ENCODE measurements at places on chromosomes 5 and 9. TPM values are rescaled to one million over a fixed set of nuclear protein-coding genes. Genes with fewer than 3 reads are reported as not detected.

DNA sequence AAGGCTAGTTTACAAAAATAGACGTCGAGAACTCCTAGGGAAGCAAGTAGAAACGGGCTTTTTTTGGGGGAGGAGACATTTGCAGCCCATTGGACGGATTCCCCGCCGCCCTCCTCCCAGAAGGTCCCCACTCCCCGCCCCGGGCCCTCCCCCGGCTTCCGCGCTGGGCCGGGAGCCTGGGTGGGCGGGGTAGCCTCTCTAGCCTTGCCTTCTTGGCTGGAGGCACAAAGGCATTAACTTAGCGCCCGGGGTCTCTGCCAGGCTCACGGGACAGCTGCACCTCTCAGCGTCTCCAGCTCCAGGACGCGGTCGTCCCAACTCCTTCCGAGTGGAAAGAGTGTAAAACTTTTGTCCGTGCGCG is at the start of gene DMRTA1:
DMRTA1 (plus strand) TSS at position 236 of the 361 bp plus-strand sequence. CDS start 242 bp downstream, outside the sequence.
- peak; percentile 87 for DNase-seq

- no peak for DNase-seq
Observed at GRCh38 chr5:4628645-4629385, 511.3 kb upstream of the ADAMTS16 start.

- no peak for DNase-seq
Observed at GRCh38 chr5:141958546-141959172, 657 bp upstream of the PCDH12 start.

GRCh38 chr9:96524764-96525163 is 74.8 kb downstream of the HABP4 start:
- DNase-seq: no peak

DNA sequence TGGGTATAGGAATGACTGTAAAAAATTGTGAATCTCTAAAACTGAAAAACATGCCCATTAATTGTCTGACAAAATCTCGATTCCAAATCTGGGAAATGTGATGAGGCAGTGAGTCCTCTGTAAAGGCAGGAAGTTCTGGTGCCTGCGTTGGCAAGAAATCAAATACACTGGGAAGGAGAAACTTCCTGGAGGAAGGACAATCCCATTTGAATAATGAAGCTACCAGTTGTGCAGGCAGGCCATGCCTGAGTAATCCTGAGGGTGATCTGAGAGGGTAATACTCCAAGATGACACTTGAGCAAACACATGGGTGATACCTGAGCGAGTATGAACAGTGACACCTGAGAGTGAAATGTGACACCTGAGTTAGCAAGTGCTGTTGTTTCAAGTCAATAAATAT is 49.7 kb downstream of the KIF24 start:
- peak; percentile 57 for DNase-seq

DNA sequence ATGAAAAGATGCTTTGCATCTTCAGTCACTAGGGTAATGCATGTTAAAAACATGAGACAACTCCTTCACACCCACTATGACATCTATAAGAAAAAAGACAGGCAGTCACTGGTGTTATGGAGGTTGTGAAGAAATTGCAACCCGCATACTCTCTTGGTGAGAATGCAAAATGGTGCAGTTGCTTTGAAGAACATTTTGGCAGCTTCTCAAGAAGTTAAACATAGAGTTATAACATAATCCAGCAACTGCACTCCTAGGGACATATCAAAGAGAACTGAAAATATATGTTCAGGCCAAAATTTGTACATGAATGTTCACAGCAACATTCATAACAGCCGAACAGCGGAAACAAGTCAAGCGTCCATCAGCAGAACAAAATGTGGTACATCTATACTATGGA is 46.3 kb upstream of the TBC1D9B start:
- no peak for DNase-seq

DNA sequence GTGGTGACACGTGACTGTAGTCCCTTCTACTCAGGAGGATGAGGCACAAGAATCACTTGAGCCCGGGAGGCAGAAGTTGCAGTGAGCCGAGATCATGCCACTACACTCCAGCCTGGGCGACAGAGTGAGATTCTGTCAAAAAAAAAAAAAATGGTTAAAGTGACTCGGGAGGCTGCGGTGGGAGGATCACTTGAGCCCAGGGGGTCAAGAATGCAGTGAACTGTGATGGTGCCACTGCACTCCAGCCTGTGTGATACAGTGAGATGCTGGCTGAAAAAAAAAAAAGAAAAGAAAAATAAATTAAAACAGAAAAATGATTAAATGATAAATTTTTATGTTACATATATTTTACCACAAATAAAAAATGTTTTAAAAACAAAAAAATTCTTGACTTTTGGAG is 51.9 kb downstream of the KLF4 start:
- DNase-seq: no peak

DNA sequence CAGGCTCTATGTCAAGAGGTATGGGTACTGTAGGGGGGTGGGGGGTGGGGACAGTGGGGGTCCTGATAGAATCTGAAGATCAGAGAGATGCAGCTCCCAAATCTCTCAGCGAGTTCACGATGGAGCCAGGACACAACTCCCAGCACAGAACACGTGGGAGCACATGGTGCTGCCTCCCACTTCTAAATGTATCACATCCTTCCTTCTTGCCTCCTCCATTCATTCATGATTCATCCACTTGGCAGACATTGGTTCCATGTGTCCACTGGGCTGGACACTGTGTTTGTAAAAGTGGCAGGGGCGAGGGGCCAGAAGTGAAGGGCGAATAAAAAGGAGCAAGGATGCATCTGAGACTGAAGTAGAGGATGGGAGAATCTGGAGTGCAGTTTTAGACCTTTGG is 33.9 kb downstream of the SH3TC2 start:
- DNase-seq: no peak

DNA sequence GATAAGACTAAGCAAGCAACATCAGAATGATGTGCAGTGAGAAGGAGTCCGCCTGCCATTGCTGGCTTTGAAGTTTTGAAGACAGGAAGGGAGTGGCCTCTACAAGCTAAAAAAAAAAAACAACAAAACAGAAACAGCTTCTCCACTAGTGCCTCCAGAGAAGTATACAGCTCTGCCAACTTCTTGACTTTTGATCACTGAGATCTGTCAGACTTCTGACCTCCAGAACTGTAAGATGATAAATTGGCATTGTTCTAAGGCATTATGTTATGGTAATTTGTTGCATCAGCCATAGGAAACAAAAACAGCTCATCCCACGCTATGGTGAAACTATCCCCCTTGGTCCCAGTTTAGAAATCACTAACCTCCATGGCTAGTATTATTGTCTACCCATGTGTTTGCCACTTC is 131.0 kb upstream of the VCAN start:
- no peak for DNase-seq

- no peak for DNase-seq
Observed at GRCh38 chr9:22129633-22130032, 120.5 kb upstream of the CDKN2B start.

DNA sequence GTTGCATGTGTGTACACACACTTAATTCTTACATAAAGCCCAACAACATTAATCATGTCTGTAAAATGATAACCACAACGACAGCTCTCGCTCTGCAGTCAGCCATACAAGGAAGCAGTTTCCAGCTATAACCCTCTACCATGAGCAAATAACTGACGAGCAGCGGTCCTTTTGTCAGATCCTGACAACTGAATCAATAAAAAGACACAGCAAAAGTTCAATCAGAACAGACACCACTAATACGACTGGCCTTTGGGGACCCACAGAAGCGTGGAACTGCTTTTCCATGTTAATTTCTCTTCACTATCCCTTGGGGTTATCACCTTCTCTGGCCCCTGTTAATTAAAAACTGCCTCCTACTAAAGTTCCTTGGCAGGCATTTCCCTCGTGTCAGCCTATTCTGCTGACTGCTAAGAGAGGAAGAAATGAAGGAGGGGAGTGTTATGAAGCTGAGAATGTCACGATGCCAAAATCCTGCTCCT is 722.8 kb upstream of the GRAMD2B start:
- peak; percentile 35 for DNase-seq

GRCh38 chr5:125683669-125684068 is 739.5 kb upstream of the GRAMD2B start:
- no peak for DNase-seq

GRCh38 chr5:142913728-142914338 is 143.7 kb downstream of the ARHGAP26 start:
- DNase-seq: no peak

- DNase-seq: no peak
Observed at GRCh38 chr5:57302643-57303042, 128.8 kb downstream of the GPBP1 start.

DNA sequence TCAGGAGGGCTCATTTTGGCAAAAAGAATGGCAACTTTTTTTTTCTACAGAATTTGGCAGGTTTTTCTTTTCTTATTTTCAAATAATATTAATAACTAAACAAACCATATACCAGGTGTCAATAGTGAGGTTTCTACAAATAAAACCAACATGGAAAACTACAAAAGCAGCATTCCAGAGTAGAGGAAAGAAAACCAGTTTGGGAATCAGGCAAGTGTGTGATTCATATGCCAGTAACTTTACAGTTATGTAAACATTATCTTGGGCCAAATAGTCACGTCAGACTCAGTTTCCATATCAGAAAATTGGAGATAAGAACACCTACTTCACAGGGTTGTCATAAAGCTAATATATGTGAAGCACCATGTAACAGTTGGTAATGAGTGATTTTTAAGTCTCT is 51.7 kb downstream of the FBXW11 start:
- no peak for DNase-seq

- DNase-seq: no peak
Observed at GRCh38 chr9:83707518-83707767, 315 bp downstream of the UBQLN1 start.

- DNase-seq: no peak
Observed at GRCh38 chr5:73215531-73215890, 42.5 kb downstream of the TMEM174 start.

- no peak for DNase-seq
Observed at GRCh38 chr5:67792891-67793290, 422.7 kb upstream of the PIK3R1 start.

DNA sequence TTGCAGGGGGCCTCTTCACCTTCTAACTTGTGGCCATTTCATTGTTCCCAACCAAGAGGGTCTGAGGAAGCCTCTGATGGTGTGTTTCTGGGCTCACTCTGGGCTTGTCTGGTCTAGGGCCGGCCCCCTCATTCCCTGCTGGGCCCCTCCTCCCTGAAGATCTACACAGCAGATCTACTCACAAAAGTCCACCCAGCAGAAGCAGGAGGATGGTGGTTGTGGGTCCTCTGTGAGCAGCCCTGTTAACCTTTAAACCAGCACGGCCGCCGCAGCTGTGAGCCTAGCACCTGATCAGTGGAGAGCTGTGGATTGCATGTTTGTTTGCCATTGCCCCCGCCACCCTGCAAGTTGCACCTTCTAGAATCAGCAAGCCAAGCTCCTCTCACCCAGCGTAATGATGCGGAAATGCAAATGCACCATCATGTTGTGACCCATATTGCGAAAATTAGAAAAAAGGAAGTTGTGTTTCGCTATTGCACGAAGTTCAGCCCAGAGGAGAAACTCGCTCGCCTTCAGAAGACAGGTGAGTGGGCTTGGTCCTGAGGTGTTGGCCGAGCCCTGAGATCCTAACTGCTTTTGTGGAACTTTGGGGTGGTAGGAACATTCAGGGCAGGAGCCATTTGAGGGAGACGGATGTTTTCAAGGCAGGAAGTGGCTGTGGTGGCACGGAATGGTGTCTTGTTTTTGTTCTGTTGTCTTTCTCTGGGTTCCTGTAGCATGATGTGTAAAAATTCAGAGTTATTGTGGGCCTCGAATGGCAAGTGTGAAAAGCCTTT is 16.7 kb downstream of the FGD3 start:
- DNase-seq: peak; percentile 50

- peak; percentile 91 for DNase-seq
Observed at GRCh38 chr9:126860077-126860756, at the start of gene ZBTB34. TSS of gene ZBTB34 (plus strand) at chr9:126860639. CDS start at chr9:126879400, 18,761 bp downstream.

GRCh38 chr9:22238809-22239684 is 207.6 kb upstream of the DMRTA1 start:
- DNase-seq: no peak

GRCh38 chr5:97629276-97629675 is 446.2 kb upstream of the RIOK2 start:
- no peak for DNase-seq

GRCh38 chr9:13443346-13444244 is 164.1 kb upstream of the MPDZ start:
- DNase-seq: no peak

DNA sequence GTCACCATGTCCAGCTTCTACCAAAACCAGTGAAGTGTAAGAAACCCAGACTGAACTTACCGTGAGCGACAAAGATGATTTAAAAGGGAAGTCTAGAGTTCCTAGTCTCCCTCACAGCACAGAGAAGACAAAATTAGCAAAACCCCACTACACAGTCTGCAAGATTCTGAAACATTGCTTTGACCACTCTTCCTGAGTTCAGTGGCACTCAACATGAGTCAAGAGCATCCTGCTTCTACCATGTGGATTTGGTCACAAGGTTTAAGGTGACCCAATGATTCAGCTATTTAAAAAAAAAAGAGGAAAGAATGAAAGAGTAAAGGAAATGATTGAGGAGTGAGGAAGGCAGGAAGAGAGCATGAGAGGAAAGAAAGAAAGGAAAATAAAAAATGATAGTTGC is 19.8 kb downstream of the IL7R start:
- DNase-seq: no peak

DNA sequence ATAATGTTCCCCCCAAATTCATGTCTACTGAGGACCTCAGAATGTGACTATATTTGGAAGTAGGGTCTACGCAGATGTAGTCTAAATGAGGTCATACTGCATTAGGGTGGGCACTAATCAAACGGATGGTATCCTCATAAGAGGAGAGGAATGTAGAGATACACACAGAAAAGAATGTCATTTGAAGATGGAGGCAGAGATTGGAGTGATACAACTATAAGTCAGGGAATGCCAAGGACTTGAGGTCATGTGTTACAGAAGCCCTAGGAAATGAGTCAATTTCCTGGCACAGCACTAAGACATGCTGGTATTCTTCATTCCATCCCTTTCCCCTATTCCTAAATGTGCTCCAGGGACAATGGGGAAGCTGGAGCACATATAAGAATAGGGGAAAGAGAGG is 758 bp upstream of the PDCD1LG2 start:
- no peak for DNase-seq

- peak; percentile 91 for DNase-seq
Observed at GRCh38 chr5:169302491-169303118, 1.7 kb upstream of the SLIT3 start.

SPAAR gene
- 5.3 TPM for total RNA-seq

NMUR2 gene
- not detected for total RNA-seq

PCDHGA3 gene
- 4.0 TPM for total RNA-seq

OR4F3 gene
- not detected for total RNA-seq

CDX1 gene
- not detected for total RNA-seq

ADAMTS2 gene
- total RNA-seq: 13.6 TPM

SOWAHA gene
- total RNA-seq: 4.1 TPM

ADAMTSL1 gene
- 27.3 TPM for total RNA-seq

MAP1B gene
- total RNA-seq: 57.0 TPM

CTSV gene
- total RNA-seq: 0.69 TPM
